ENCODE measurements at places on chromosomes 2 and 18.
A peak's percentile ranks its signal among the peaks of the same experiment; 100 is the strongest.

DNA sequence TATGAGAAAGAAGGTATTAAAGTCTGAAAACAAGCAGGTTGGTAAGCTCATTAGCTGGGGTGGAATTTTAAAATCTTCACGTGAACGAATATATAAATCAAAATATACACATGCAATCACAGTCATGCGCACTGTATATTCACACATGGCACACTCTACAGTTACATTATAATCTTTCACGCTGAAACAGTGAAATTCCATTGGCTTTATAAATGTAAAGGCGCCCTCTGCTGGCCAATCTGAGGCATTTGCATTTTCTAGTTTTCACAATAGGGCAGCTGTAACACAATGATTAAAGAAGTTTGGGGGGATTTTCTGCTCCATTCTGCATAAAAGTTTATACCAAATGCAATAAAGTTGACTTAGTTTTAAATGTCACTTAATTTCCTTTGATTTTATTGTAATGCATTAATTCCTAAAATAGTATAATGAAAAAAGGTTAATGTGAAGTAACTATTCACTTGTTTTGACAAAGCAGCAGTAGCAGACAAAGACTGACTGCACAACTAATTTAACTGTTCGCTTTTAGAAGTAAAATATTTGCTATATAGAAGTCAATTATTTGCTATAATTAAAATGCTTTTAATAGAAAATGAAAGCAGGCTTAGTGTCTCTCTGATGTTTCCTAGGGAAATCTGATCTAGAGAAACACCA lies 17.2 kb downstream of the IFIH1 start:
- DNase-seq, result peak; percentile 85

DNA sequence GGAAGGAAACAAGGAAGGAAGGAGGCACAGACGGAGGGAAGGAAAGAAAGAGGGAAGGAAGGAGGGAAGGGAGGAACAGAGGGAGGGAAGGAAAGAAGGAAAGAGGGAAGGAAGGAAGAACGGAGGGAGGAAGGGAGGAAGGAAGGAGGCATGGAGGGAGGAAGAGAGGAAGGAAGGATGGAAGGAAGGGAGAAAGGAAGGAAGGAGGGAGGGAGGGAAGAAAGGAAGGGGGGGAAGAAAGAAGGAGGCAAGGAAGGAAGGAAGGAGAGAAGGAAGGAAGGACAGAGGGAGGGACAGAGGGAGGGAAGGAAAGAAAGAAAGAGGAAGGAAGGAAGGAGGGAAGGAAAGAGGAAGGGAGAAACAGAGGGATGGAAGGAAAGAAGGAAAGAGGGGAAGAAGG lies 7.6 kb upstream of the ACOXL start:
- no peak for DNase-seq

- DNase-seq, result no peak
Measured at GRCh38 chr2:152740743-152741328, 22.4 kb downstream of the ARL6IP6 start.

DNA sequence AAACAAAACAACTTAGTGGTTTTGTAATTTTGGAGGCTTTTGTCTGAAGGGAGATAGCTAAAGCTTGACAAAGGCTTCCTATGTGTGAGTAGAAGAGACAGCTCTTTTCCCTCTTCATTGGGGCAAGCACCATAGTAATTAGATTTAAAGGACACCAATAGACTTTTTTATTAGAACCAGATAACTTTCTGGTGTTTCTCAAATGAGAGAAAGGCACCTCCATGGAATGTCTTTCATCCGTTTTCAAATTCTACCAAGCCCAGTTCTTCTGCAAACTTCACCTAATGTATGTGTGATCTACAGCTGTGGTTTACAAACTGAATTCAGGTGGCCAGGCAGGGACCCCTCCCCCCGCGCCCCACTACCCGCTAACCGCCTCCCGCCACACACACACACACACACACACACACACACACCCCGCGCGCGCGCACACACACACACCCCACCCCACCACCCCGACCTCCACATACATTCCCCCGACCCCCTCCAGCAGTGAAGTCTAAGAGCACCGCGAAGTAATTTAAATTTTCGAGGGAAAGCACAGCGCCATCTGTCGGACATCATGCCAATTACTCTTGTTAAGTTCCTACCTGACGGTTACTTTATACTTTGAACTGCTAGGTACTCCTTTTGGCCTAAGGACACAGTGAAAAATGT lies 31.6 kb upstream of the PPP1R1C start:
- DNase-seq, result peak; percentile 86

- DNase-seq, result no peak
Measured at GRCh38 chr18:24975496-24976372, 376.2 kb downstream of the ZNF521 start.

DNA sequence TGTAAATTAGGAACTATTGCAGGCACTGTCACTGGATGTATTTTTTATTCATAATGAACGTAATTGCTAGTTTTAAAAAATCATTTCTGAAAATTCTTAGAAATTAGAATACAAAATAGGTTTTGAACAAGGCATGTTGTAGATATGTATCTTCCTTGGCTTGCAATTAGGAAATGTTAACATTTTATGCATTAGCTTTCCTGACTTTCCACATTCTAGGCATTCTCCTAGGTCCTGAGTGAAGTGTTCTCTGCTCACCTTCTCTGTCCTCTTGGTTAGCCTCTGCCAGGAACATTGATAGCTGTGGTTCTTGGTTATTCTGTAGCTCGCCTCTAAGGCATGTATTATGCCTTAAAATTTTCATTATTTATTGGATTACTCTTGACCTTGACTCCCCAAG lies 130.3 kb downstream of the FHOD3 start:
- DNase-seq, result no peak

GRCh38 chr2:238281826-238282480 lies 6.5 kb downstream of the PER2 start:
- DNase-seq, result no peak

DNA sequence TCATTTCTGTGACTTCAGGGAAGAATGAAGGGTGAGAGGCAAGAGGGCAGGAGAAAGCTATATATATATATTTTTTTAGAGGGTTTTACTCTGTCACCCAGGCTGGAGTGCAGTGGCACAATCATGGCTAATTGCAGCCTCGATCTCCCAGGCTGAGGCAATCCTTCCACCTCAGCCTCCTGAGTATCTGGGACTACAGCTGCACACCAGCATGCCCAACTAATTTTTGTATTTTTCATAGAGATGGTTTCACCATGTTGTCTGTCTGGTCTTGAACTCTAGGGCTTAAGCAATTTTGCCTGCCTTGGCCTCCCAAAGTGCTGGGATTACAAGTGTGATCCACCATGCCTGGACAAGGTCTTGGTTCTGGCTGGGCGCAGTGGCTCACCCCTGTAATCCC lies 3.4 kb downstream of the ATIC start:
- DNase-seq, result no peak

GRCh38 chr18:3494245-3494526 lies 44.2 kb downstream of the TGIF1 start:
- no peak for DNase-seq

GRCh38 chr2:130949954-130950353 lies 113.2 kb downstream of the ARHGEF4 start:
- DNase-seq, result no peak

DNA sequence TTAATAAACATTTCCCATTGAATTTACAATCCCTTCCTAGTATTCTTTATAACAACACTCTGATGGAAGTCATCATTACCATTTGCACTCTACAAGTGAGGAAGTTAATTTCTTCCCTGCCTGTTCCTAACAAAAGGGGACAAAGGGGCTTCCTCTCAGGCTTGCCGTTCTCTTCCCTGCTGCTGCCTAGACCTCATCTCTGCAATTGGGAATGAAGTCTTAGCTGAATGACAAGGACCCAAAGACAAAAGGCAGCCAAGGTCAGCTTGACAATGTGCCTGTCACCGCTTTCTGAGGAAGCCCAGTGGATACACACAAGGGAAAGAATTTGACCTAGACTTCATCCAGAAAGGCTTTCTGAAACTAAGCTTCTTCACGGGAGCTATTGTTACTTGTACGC lies 416.4 kb downstream of the CMPK2 start:
- DNase-seq, result no peak

- DNase-seq, result no peak
Measured at GRCh38 chr18:4450065-4450658, 4.9 kb downstream of the DLGAP1 start.

- peak; percentile 63 for DNase-seq
Measured at GRCh38 chr2:26848336-26849055, 564 bp downstream of the DPYSL5 start.

- DNase-seq, result no peak
Measured at GRCh38 chr2:171402906-171403580, 30.7 kb downstream of the METTL8 start.

- no peak for DNase-seq
Measured at GRCh38 chr2:66929632-66930338, 467.3 kb upstream of the ETAA1 start.

DNA sequence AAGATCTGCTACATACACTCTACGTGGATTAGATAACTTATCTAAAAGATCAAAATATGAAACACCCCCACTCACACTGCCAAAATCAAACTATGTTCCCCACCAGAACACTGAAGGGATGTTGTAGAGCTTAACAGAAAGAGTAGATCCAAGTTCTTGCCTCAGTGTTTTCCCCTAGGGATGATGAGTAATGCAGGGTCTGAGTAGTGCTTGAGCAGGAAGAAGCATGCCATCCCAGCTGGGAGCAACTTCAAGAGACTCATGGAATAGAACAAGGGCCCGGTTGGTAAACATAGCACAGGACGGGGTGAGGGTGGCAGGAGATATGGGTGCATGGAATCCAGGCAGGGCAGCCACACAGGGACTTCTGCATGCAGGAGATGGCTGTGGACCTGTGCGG lies 74.3 kb downstream of the SNTG2 start:
- no peak for DNase-seq

- DNase-seq, result no peak
Measured at GRCh38 chr2:28736034-28736433, 15.6 kb upstream of the PPP1CB start.

DNA sequence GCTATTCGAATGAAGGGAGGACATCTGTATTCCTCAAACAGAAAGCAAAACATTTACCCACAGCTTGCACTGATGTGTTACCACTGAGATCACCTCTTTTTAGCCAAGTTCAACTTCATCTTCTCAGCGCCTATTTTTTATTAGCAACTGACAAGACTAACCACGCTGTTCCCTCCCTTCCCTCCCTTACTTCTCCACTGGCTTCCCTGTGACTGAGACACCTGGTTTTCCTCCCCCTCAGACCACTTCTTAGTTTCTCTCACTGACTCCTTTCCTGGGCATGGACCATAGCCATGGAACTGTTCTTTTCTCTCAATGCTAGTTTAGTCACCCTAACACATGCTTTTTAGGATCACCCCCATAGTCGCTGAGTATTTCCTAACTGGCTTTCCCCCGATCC lies 3.3 kb downstream of the L3MBTL4 start:
- no peak for DNase-seq

- no peak for DNase-seq
Measured at GRCh38 chr2:138665937-138666336, 114.3 kb downstream of the NXPH2 start.

DNA sequence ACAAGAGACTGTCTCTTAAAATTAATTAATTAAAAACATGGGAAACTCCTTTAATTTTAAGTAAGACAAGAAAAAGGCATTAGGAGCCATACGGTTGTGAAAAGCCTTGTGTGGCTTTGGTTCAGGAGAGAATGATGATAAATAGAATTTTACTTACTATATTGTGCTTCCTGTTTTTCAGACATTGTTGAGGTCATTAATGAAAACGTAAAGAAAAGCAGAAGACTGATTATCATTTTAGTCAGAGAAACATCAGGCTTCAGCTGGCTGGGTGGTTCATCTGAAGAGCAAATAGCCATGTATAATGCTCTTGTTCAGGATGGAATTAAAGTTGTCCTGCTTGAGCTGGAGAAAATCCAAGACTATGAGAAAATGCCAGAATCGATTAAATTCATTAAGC lies 10.7 kb upstream of the IL1RL2 start:
- DNase-seq, result no peak

DNA sequence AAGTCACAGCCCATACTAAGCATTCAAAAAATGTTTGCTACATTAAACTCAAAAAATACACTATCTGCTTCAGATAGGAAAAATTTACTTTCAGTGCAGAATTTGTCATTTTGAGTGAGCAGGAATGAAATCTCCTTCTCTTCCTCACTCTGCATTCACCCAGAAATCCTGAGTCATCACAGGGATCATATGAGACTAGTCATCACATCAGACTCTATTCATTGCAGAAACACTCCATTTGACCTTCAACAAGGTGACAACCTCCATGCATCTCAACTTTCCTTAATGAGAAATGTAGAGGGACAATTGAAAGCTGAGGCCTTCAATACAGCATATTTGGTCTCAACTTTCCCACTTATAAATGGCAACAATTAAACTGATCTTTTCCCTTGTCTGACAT lies 130.4 kb upstream of the CYP26B1 start:
- DNase-seq, result no peak

DNA sequence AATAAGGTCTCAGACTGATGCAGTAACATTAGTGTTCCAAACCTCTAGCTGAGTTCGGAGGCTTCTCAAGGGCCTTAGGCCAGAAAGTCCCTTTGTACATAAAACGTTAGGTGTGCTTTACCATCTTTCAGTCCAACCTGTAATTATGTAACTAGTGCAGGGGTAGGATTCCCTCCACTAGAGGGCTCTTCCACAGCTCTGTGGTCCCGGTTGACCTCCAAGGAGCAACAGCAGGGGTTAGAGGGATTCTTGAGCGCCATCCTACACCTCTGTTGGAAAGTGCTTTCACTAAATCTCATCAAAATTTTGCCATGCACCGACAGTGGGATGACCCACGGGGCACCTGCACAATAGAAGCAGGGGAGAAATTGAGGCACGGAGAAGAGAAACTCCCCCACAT lies 155.8 kb upstream of the LRP1B start:
- no peak for DNase-seq

DNA sequence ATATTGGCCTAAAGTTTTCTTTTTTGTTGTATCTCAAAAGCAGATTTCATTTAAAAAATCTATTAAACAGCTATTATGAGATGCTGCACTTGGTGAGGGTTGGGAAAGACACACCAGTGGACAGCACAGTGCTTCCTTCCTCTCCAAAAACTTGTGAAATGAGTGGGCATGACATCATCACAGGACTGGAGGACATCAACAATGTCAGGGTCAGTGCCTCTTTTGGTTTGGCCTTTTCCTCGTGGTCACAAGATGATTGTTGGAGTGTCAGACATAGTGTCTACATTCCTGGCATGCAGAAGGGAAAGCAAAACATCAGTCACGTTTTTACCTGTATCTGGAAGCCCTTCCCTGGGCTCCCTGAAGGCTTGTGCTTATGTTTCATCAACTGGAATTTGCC lies 49.6 kb downstream of the IL1R2 start:
- DNase-seq, result no peak

Data from activated effector memory CD4-positive, alpha-beta T cell treated with anti-CD3 and anti-CD28 coated beads, Interleukin-2, amount 50 U/mL, for 16 hours (primary cell).